ENCODE measurements at places on chromosomes 1 and 21.

DNA sequence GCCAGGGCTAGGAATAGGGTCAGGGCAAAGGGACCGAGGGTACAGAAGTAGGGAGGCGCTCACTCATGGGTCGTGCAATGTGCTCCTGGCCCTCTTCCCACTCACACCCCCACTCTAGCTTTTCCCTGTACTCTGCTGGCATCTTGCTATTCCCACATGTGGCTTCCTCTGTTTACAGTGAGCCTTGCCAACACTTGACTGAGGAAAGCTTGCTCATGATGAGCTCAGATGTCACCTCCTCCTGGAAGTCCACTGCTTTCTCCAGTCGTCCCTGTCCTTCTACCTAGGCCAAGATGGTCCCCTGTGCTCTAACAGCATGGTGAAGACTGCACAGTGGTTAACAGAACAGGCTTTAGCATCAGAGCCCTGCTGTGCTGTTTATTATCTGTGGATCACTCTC lies 8.0 kb upstream of the RIMS3 start:
- peak; percentile 44 for DNase-seq

GRCh38 chr21:43280949-43281633 lies 112.3 kb downstream of the CRYAA start:
- no peak for DNase-seq

DNA sequence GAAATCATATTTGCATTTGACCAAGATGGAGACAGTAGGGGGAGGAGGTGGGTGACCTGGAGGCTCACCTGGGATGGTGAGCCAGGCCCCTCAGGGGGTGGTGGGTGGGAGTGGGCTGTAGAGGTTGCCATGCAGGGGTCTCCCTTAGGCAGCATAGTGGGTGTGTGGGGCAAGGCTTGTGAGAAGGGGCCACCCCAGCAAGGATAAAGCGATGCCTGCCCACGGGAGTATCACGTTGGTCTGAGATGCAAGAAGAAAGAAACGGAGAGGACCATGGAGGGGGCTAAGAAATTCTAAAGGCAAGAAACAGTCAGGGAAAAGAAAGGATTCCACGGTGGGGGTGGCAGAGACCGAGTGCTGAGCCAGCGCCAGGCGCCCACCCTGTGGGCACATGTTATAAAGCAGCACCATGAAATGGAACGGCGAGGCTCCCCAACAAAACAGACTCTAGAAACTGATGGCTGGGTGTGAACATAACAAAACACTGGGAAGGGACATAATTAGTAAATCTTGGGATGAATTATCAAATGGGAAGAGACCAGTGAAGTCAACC lies 11.7 kb upstream of the C2CD2 start:
- DNase-seq: no peak

- DNase-seq: no peak
Measured at GRCh38 chr1:97089173-97089572, 367.6 kb downstream of the PTBP2 start.

DNA sequence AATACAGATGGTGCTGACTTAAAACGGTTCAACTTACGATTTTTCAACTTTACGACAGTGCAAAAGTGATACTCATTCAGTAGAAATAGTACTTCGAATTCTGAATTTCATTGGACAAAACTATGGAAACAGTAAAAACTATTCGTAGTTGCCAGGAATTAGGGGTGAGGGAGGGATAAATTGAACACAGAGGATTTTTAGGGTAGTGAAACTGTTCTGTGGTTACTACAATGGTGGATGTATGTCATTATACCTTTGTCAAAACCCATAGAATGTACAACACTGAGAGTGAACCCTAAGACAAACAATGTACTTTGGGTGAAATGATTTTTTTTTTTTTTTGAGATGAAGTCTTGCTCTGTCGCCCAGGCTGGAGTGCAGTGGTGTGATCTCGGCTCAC lies 7.5 kb downstream of the DDR2 start:
- no peak for DNase-seq

DNA sequence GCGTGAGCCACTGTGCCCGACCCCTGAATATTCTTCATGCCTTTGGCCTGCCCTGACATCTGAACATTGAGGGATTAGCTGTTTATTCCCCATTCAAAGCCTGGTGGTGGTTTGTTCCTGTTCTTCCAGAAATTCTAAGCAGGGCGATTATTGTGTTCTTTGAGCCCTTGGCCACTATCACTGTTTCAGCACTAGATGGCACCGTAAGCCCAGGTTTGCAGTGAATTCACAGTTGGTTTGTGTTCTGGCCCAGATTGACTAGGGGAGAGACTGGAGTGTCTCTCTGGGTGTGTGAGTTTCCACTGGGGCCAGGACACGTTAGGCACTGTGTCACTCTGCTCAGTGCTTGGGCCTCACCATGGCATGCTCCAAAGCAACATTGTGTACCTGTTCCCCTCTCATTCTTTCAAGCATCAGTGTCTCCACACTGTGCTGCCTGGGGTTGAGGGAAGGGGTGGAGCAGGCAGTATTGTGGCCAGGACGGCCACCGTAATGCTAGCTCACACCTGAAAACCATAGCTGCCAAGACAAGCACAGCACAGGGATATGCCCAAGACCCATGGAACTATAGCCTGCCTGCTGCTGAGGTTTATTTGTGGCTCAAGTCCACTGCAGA lies 52.7 kb downstream of the PKN2 start:
- peak; percentile 64 for DNase-seq

DNA sequence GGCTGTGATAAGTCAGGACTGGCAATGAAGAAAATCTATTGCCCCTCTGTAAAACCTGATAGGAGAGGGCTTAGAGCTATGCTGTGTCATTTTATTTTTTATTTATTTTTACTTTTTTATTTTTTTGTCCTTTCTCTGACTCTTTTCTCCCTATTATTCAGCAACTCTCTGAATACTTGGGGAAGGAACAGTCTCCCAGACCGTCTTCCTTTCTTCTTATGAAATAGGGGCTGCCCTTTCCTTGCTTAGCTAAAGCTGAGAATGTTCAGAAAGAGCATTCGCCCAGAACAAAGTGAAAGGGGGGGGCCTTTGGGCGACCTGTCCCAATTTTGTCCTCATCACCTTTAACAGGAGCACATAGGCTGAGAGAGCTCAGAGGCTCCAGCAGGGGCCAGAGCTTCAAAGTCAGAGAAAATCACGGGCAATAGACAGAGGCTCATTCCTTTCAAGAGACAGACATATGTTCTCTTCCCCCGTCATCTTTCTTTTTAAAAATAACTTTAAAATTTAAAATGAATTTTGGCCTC lies 80.9 kb downstream of the RNF220 start:
- DNase-seq: no peak

GRCh38 chr21:38507374-38507942 lies 9.2 kb upstream of the ERG start:
- DNase-seq: no peak

DNA sequence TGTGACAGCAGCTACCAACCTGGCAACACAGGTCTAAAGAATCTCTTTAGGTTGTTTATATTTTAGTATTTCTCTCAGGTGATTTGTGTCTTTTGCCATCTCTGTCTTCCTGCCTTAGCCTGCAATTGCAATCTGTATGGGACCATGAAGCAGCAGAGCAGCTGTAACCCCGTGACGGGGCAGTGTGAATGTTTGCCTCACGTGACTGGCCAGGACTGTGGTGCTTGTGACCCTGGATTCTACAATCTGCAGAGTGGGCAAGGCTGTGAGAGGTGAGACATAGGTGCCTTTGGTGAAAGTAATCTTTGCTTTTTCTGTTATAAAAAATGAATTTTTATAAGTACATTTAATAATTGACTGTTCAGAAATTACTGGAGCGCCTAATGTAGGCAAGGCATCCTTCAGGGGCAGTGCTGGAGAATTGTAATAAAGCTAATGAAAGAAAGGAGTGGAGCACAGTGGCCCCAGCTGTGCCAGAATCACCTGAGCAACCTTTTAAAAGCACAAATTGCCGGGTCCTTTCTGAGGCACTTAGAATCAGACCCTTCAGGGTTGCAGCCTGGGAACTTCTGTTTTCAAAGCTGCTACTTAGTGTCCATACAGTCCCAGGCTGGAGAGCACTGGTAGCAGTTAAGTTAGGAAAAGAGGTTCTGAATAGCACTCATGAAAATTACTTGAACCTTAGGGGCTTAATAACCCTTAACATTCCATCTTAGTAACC lies 60.6 kb upstream of the LAMC2 start:
- DNase-seq: no peak

DNA sequence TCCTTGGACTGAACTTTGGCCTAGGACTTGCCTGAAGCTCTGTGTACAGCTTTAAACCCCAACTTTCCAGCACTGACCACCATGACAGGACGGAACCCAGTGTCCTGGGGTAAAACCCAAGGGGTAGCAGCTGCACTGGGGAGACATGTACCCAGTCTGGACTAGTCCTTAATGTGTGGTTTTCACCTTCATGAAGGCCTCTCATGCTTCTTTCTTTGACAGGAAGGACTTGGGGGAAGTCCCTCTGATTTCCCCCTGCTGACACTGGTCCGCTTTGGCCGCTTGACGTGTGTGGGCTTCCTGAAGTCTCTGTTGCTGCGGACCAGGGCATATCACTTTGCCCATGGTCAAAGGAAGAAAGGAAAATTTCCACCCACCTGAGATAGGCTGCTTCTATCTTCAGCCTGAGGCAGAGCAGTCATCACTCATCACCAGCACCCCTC lies 66.3 kb upstream of the PRDX6 start:
- no peak for DNase-seq

DNA sequence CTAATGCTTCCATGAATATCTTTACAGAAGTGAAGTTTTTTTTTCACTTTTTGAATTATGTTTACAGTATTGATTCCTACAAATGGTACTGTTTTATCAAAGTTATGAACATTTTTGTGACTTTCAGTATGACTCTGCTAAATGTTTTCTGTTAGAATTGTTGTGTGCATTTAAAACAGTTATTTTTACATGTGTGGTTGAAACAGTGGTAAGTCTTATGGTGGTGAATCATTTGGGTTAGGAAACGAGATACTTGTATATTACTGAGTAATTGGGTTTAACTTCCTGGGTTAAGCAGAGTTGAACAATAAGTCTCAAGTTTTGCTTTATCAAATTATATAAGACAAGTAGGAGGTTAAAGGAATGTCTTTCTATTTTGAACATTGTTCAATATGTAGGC lies 66.8 kb downstream of the VPS13D start:
- peak; percentile 84 for DNase-seq

DNA sequence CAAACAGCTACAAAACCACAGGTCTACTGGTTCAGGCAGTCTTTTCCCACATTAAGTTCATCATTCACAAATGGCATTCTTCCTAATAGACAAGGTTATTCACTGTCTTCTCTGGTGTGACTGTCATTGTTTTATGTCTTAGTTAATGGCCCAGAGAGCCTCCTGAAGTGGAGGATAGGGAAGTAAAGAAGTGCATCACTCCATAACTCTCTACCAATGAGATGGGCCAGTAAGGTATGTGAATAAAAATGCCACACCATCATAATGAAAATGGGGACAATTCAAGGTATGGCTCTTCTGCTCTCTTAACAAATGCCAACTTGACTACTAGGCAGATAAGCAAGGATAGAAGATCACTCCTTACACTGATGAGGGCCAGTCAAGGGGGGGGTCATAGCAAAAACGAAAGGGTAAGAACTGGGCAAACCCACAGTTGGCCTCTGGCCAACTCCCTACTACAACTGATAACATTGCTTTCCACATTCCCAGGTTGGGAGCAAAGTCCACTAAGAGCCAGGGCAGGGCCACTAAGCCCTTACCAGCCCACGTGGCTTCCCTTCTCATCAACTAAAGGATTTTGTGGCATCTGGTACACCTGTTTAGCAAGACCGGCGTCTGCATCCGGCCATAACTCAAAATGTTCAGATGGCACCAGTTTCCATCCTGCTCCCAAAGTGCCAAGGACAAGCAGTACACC lies 10.0 kb downstream of the PABPC4 start:
- DNase-seq: no peak

- DNase-seq: peak; percentile 19
Measured at GRCh38 chr1:69791311-69791710, 223.6 kb downstream of the LRRC7 start.

DNA sequence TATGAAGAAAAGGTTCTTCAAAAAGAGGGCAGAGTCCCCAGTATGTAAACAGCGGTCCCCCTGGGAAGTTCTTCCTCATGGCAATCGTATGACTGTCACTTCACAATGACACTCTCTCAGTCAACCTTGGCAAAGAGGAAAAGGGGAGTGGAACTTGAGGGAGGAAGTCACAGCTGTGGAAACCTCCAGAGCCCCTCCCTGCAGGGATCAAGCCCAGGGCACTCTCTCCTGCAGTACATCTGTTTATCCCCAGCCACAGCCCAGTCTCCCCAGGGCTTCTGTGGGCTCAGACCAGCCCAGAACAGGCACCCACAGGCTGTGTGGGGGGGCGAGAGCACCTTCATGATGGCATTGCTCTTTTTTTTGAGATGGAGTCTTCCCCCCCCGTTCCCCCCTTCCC lies 2.0 kb downstream of the ATP13A2 start:
- no peak for DNase-seq

DNA sequence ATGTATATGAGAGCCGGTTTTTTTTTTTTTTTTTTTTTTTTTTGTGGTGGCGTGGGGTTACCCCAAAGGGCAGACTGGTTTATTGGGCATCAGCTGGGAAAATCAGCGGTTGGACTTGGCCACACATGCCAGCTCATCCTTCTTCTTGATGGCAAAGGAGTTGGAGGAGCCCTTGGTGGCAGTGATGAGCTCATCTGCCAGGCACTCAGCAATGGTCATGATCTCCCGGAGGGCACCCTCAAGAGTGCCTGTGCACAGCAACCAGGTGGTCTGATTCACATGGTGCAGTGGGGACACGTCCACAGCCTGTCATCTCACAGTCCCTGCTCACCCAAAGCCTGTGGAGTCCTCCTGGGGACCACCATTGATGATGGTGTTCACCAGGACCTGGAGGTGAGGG lies 62.0 kb downstream of the MRPS6 start:
- DNase-seq: no peak

DNA sequence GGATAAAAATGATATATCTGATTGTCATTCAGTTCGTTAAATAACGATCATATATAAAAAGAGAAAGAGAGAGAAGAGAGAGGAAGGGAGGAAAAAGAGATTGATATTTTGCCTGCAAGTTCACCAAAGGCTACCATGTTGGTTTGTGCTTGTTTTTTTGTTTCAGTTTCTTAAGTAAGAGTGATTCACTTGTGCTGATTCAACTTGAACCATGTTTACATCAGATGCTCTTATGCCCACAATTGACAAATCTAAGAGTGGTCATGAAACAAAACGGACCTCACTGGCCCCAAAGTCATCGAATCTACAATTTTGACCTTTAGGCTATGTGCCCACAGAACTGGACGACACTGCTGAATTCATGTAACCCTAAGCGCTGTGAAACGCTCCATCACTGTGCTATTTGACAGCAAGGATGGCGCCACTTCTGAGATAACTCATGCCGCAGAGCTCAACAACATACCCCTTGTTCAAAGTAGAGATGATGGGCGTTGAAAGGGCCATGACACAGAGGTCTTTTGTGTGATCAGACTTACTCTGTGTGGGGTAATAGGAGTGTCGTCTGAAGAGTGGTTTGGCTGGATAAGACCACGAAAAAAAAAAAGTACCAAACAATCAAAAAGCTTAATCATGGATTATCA lies 481.4 kb downstream of the SETD4 start:
- peak; percentile 83 for DNase-seq
